ENCODE measurements at places on chromosomes 3 and 15.

DNA sequence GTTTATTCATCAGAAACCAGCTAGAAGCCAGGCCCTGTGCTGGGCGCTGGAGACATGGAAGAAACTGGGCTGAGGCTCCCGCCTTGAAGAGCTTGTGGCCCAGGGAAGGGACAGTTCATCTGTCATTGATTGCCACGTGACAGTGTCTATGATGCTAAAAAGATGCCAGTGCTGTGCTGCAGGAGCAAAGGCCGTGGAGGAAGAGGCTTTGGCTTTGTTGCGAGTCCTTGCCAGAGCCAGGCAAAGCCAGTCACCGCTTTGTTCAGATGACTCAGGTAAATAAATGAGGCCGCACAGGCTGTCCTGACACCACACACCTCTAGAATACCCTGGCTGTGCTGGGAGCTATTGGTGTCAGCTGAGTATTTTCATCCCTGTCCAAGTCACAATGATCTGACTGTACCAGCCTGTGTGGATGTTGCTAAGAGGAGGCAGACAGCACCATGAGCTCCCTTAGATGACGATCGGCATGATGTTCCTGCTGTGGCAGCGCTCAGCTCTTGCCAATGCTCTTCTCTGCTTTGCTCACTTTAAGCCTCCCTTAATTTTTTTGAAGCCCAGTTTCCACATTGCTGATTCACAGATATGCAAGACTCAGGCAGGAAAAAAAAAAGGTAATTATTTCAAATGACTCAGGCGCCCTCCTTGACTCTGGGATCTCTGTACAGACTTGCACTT lies 77.5 kb downstream of the CCNL1 start:
- DNase-seq = no peak

GRCh38 chr15:69896606-69897005 lies 201.1 kb downstream of the TLE3 start:
- DNase-seq = no peak

DNA sequence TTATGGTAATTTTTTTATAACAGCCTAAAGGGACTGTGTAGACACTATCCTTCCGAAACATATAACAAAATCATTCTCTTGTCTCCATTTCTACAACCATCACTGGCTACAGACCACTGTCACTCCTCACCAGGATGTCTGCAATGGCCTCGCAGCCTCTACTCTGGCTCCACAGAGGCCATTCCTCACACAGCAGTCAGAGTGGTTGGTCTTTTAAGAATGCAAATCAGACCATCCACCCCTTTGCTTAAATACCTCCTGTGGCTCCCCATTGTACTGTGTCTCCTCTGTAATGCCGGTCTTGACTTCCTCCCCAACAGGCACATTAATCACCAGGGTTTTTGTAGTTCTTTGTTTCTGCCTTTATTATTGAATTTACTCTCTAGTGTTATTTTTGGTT lies 344.8 kb downstream of the ERC2 start:
- DNase-seq = no peak

GRCh38 chr15:48963524-48964113 lies at the start of gene SHC4:
SHC4 (minus strand) TSS chr15:48963919; CDS start chr15:48963015, 904 bp downstream.
- no peak for DNase-seq

- DNase-seq = no peak
Observed at GRCh38 chr15:43879386-43880355, 52.9 kb downstream of the WDR76 start.

DNA sequence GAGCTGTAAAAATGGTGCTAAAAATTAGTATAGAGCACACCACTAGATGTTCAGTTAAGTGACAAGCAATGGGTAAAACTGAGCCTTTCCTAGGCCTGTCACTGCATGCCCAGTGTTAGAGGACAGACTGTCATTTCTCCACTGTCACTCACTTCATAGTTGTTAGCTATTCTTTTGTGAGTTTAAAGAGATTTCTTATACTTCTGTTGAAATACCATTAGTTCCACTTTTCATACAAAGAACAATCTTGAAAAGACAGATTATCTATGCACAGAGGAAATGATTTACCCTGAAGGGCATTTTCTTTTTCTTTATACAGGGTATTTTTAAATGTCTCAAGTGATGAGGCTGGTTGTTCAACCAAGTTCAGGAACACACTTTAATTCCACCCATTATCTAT lies 28.3 kb upstream of the CHMP2B start:
- DNase-seq = no peak

DNA sequence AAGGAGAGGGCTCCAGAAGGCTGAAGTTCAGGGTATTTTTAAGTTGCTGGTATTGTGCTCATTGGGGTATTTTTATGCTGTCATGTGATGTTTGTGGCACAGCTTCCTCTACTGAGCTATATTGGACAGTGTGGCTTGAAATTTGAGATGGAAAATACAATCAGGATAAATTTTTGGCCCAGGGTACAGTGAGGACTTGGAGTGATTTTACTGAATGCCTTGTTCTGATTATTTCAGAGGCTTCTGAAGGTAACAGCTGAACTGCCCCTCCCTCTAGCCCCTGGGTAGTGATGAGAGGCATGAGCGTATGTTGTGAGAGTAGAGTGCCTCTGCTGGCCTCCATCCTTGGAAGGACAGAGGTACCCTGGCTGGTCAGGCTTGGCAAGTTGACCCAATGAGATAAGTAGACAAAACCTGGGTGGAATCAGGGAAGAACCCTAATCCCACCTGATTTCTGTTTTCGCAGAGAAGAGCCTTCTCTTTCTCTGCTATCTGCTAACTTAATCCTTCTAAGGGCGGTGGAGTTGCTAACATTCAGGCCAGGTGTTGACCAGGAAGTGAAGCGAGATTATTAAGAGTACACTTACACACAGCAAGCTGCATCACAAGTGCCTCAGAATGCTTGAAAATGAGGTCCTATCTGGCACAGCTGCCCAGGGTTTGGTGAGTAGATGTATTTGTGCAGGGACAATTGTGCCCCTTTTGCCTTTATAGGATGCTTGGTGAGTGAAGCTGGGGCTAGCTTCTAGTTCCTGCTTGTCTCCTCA lies 98.1 kb upstream of the CLSTN2 start:
- DNase-seq = no peak

Measured in naive thymus-derived CD4-positive, alpha-beta T cell (primary cell).